ENCODE measurements at places on chromosomes 16 and 17. TPM values are rescaled to one million over a fixed set of nuclear protein-coding genes. Genes with fewer than 3 reads are reported as not detected.
A peak's percentile ranks its signal among the peaks of the same experiment; 100 is the strongest.

DNA sequence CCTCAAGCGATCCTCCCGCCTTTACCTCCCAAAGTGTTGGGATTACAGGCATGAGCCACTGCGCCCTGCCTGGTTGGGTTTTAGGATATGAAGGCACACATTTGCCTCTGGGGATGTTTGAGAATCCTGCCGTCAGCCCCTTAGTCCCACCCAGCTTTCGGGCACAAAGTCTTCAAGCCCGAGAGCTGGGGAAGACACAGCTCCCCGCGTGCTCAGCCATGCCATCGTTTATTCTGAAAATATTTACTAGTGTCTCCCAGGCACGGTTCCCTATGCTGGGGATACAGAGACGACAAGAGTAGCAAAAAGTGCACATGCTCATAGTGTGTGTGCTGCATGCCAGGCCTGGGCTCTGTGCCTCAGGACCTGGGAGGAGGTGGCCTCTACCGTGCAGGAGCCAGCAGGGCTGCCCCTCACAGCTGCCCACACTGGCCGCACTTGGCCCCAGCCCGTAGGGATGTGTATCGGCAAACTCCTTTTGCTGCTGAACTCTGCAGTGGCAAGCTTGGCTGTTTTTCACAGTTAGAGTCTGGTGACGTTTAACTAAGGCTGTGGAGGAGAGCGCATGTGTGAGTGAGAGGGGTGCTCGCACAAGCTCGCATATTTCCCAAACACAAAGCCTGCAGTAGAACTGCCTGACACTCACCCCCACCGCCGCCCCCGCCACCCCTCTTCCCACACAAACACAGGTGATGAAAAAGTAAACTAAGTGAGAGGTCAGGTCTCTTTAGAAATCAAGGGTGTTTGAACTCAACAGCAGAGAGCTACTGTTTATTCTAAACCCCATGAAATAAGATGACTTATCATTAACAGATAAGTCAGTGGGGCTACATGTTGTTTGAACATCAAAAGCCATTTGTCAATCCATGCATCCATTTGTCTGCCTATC, 266.4 kb downstream of the MRTFB start:
- H3K4me1 ChIP-seq: no peaks in the 10 kb centered on the region
- DNase-seq: no peak
- no peaks in the 10 kb centered on the region for H3K36me3 ChIP-seq
- H3K27ac ChIP-seq: no peak overlapping the region

- DNase-seq: no peak
- no peaks in the 10 kb centered on the region for H3K36me3 ChIP-seq
- no peak overlapping the region for H3K4me3 ChIP-seq
- no peaks in the 10 kb centered on the region for H3K4me1 ChIP-seq
- H3K27ac ChIP-seq: no peak overlapping the region
These were observed 657.8 kb downstream of the MAF start for GRCh38 chr16:78942625-78943245.

DNA sequence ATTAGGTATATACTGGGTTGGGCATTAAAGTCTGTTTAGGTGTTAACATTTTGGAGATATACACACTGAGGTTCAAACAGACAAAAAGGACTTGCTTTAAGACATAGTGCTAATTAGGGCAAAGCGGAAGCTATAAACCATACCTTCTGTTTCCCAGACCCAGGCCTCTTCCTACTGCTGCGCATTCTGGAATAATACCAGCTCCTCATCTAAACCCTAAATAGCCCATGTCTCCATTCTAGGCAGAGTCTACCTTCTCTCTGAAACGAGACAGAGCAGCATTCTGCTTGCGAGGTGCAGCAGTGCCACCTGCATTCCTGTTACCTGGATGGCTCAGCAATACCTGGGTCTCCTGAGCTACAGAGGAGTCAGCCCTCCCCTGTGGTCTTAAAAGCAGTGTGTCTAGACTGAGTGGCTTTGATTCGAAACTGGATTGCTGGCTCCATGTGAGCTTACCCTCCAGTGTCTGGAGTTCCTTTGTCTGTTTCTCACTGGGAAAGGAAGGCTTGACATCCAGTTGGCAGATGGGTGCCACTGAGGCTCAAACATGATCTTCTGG, 6.4 kb downstream of the YPEL2 start:
- H3K36me3 ChIP-seq: no peaks in the 10 kb centered on the region
- peak overlapping the region; percentile 97 for H3K27ac ChIP-seq
- H3K4me3 ChIP-seq: no peak overlapping the region
- H3K27me3 ChIP-seq: no peaks in the 10 kb centered on the region
- peaks cover 99% of the 10 kb centered on the region for H3K4me1 ChIP-seq
- no peak for DNase-seq

DNA sequence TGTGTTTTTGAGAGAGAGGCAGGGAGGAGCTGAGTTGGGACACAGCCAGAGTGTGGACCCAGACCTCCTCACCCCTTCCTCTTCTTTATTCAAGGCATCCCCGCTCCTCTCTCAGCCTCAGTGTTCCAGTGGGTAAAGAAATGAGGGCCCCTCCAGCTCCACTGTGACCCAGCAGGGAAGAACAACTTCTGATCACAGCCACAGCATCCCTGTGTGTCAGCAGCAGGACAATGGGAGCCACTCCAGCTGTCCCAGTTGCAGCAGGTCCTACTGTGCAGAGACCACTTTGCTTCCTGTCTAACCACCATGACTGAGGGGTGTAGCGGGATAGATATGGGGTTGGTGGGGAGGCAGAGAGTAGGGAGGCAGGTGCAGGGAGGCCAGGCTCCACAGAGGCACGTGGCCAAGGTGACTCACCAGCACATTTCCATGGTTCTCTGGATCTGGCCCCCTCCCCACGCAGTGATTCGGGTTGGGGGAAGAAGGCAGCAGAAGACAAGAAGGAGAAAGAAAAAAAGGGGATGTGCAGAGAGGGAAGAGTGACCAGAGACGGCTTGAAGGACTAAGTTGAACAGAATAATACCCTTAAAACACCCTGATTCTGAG, 24.5 kb downstream of the PIK3R5 start:
- no peaks in the 10 kb centered on the region for H3K36me3 ChIP-seq
- H3K4me3 ChIP-seq: no peak overlapping the region
- peaks cover 78% of the 10 kb centered on the region for H3K27me3 ChIP-seq
- H3K27ac ChIP-seq: no peak overlapping the region
- no peaks in the 10 kb centered on the region for H3K4me1 ChIP-seq
- DNase-seq: no peak

DNA sequence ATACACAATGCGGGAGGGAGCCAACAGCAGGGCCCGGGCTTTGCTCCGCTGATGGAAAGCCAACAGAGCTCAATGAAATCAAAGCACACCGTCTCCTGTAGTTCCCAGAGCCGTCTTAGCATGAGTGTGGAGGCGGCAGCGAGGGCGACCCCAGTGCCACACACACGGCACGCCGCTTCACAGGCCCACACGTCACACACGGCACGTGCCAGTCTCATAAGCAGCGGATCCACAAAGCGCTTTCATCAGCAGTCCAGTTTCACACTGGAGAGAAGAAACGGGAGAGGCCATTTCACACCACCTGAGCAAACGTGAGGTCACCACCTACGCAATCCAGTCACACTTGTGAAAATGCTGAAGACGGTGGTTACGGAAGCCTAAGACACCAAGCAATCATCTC, 34.8 kb downstream of the CYB5D2 start:
- no peaks in the 10 kb centered on the region for H3K27me3 ChIP-seq
- no peak overlapping the region for H3K4me3 ChIP-seq
- peaks cover 15% of the 10 kb centered on the region for H3K4me1 ChIP-seq
- peaks cover 90% of the 10 kb centered on the region for H3K36me3 ChIP-seq

- peaks cover 18% of the 10 kb centered on the region for H3K4me1 ChIP-seq
- no peak for DNase-seq
- H3K36me3 ChIP-seq: no peaks in the 10 kb centered on the region
- peaks cover 31% of the 10 kb centered on the region for H3K27me3 ChIP-seq
- no peak overlapping the region for H3K27ac ChIP-seq
These were observed 4.4 kb downstream of the CHD9NB start for GRCh38 chr16:53048139-53048915.

The GLIS2 gene
- total RNA-seq: 17.2 TPM

- H3K4me3 ChIP-seq: no peak overlapping the region
- H3K27me3 ChIP-seq: no peaks in the 10 kb centered on the region
These were observed 11.2 kb downstream of the NLK start for GRCh38 chr17:28053725-28054124.

GRCh38 chr17:82950525-82951102, 110.8 kb upstream of the ZNF750 start:
- peaks cover 23% of the 10 kb centered on the region for H3K36me3 ChIP-seq
- no peaks in the 10 kb centered on the region for H3K4me1 ChIP-seq
- H3K4me3 ChIP-seq: no peak overlapping the region
- peak; percentile 1 for DNase-seq

DNA sequence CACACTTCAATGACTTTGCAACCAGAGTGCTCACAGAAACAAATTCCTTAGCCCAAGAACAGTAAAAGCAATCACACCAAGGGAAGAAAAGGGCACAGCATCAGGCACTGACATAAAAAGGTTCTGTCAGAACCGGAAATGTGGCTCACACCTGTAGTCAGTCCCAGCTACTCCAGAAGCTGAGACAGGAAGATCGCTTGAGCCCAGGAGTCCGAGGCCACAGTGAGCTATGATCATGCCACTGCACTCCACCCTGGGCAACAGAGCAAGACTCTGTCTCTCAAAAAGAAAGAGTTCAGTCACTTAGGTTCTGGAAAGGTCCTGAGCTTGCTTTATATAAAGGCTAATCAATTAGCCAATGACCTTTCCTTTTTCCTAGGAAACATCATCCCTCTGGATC, 22.7 kb downstream of the YWHAE start:
- H3K4me1 ChIP-seq: peaks cover 100% of the 10 kb centered on the region
- peaks cover 11% of the 10 kb centered on the region for H3K36me3 ChIP-seq
- H3K27ac ChIP-seq: peak overlapping the region; percentile 1
- DNase-seq: no peak

DNA sequence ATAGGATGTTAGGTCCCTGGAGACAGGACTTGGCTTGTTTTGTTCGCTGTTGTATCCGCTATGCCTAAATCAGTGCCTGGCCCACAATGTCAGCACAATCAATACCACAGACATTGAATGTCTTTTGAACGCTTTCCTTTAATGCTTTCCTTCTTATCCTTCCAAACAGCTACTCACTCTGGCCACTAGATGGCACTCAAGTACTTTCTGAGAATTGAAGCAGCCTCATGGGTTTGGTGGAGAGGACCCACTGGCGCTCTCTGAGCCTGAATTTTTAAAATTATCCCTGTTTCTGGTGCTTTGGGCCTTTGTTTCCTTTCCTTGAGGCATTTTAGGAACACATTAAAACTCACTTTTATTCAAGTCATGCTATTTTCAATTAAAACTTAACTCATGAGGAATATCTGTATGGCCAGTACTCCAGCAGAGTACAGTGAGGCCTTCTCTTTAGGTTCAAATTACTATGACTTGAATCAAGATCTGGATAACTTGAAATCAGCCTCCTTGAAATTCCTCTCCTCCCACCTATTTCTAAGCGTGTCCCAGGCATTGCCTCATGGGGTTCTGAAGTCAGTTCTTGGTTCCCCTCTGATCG, 3.2 kb upstream of the NLRP1 start:
- no peaks in the 10 kb centered on the region for H3K36me3 ChIP-seq
- H3K4me3 ChIP-seq: no peak overlapping the region
- DNase-seq: no peak
- H3K4me1 ChIP-seq: peaks cover 38% of the 10 kb centered on the region
- H3K27ac ChIP-seq: no peak overlapping the region

DNA sequence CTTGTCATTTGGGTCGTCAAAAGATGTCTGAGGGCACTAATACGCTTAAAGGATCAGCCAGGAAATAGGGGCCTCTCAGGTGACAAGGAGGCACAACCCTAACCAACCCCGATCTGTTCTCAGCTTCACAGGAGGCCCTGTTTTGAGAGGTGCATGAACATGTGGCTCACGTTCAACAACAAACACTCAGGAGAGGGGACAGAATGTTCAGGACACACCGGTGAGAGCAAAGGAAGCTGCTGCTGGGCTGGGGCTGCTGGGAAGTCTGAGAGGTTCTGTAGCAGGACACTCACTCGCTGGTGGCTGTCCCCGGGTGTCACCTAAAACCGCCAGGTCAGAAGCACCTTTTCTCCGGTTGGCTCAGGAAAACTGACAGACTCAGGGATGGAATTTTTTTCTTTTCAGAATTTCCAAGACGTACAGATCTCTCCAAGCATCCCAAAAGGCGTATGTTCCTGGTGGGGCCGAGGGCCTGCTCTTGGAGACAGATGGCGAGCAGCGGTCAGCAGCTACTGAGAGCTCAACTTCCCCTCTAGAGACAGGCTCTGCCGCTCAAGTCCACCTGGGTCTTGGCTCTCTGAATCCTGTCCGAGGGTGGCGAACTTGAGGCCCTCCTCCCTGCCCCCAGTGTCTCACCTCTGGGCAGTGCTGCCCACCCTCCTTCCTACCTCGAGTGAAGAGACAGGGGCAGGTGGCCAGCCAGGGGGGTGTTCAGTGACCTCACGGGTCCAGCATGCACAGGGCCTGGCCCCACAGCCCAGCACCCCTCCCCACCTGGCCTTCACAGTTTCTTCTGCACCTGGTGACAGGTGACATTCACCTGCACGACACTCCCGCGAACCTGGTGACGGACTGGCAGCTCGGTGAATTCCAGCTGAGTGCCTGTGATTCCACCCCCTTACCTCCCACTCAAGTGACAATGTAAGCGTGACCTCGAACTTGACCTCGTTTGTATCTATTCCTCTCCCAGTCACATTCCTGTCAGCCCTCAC, 22.9 kb downstream of the CLUH start:
- H3K27me3 ChIP-seq: no peaks in the 10 kb centered on the region
- peaks cover 44% of the 10 kb centered on the region for H3K36me3 ChIP-seq
- peaks cover 55% of the 10 kb centered on the region for H3K4me1 ChIP-seq
- DNase-seq: peak; percentile 37

The ANKFN1 gene
- total RNA-seq: not detected

DNA sequence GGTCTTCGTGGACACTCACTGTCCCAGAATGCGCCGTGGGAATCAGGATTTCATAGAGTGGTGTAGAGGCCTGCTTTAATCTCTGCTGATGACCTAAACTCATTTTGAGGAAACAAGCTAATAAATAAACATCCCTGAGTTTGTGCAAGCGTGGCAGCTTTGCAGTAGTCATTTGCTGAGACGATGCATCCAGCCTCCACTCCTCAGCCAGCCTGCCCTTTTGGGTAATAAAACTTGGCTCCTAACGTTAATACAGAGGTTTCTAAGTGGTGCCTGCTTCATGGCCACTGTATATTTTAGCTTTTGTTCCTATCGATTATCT, 1.3 kb downstream of the DGKE start:
- DNase-seq: no peak
- peak overlapping the region; percentile 86 for H3K27ac ChIP-seq
- H3K4me1 ChIP-seq: peaks cover 58% of the 10 kb centered on the region
- H3K36me3 ChIP-seq: no peaks in the 10 kb centered on the region
- peak overlapping the region; percentile 83 for H3K4me3 ChIP-seq
- H3K27me3 ChIP-seq: no peaks in the 10 kb centered on the region

DNA sequence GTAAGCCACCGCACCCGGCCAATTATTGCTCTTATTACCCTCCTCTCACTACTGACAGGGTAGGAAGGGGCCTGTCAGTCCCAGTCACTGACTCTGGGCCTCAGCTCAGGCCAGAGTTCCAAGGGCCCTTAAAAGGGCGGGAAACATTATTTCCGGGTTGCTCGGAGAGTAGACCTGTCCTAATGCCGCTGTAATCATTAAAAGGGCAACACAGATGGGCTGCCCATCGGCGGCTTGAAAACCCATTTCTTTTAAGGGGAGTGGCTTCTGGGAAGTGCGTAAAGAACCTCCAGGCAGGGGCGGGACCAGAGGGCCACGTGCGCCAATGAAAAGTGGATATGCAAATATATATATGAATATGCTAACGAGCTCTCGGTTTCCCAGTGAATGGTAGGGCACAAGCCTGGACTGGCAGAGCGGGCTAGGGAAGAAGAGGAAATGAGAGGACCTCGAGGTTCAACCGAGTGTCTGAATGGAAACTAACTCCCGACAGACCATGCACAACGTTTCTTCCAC, 26.6 kb downstream of the PIPOX start:
- H3K27me3 ChIP-seq: peaks cover 5% of the 10 kb centered on the region
- H3K4me1 ChIP-seq: peaks cover 32% of the 10 kb centered on the region
- DNase-seq: no peak

Data from left ventricle myocardium inferior (tissue), 1 donor.